Stimulated activated CD4-positive, alpha-beta T cell treated with anti-CD3 and anti-CD28 coated beads, Interleukin-12 subunit alpha, Interleukin-12 subunit beta, amount 100 ng/mL, for 24 hours (primary cell): ENCODE measurements at places on chromosomes 1 and 21.

- DNase-seq = no peak
Observed at GRCh38 chr21:36178349-36178748, 21.7 kb downstream of the DOP1B start.

DNA sequence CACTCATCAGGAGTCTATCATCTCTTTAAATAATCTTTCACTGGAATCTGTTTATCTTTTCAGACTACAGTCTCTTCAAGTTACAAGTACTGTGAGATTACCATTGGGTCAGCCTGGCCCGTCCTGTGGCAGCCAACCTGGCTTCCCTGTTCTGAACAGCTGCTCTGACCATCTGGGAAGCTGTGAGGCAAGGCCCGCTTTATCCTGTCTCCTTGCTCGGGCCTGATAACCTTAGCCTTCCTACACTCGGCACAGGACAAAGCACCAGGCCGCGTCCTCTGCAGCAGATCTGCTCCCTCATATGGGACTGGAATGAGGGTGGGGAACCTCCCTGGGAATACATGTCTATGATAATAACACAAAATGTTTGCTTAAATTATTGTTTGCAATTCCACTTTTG is 113.3 kb downstream of the PTPN14 start:
- DNase-seq = no peak

- no peak for DNase-seq
Observed at GRCh38 chr1:201506092-201506491, 831 bp downstream of the CSRP1 start.

DNA sequence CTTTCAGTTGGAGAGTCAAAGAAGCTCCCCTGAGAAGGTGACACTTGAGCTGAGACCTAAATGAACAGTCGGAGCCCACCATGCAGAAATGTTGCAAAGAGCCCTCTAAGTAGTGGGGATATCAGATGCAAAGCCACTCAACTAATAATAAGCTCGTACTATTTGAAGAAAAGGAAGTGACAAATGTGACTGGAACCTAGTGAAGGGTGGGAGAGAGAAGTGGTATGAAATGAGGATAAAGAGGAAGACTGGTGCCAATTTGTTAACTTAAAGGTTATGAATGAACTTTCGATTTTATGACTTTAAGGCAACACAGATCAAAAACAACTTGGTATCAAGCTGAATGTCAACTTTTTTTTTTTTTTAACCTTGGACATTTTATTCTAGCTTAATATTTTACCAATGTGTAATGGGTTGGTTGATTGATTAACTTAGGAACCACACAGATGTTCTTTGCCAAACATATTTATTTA is 14.7 kb downstream of the LYPLAL1 start:
- no peak for DNase-seq

GRCh38 chr1:48619539-48619938 is 147.5 kb upstream of the SPATA6 start:
- no peak for DNase-seq
